ENCODE measurements at places on chromosomes 2 and 18. TPM values are rescaled to one million over a fixed set of nuclear protein-coding genes. Genes with fewer than 3 reads are reported as not detected.

DNA sequence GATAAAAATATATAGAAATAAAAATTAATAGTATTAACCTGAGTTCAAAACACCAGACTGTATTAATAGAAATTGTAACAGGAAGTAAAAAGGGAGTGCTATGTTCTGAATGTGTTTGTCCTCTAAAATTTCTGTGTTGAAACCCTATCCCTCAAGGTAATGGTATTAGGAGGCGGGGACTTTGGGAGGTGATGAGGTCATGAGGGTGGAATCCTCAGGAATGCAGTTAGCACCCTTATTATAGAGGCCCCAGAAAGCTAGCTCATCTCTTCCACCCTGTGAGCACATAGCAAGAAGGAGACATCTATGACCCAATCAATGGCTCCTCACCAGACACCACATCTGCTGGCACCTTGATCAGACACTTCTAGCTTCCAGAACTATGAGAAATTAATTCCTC, 124.5 kb downstream of the CMPK2 start:
- no peak for DNase-seq
- H3K36me3 ChIP-seq, result no peaks in the 10 kb centered on the region
- H3K4me1 ChIP-seq, result no peaks in the 10 kb centered on the region

Gene COL3A1
- polyA plus RNA-seq, result 16.7 TPM

DNA sequence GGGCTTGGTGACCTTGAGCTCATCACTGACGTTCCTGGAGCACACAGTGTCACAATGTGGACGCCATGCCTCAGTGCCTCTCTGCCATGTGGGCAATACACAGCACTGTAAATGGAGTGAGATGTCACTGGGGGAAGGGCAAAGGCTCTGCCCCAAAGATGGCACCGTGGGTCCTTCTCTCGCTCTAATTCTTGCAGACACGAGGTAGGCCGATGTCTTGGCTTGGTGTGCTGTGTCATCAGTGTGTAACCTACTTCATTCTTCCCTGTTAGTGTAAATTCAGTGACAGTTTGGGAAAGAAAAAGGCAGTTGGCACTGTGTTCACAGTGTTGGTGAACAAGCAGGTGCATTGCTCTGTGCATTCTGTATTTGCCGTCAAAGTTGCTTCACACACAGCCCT, 309.3 kb upstream of the MYT1L start:
- no peak overlapping the region for H3K4me3 ChIP-seq
- no peak for DNase-seq
- H3K36me3 ChIP-seq, result no peaks in the 10 kb centered on the region
- no peaks in the 10 kb centered on the region for H3K27me3 ChIP-seq
- H3K4me1 ChIP-seq, result no peaks in the 10 kb centered on the region

- no peaks in the 10 kb centered on the region for H3K36me3 ChIP-seq
- peaks cover 1% of the 10 kb centered on the region for H3K4me1 ChIP-seq
- H3K4me3 ChIP-seq, result no peak overlapping the region
Measured at GRCh38 chr2:234840336-234840735, 111.5 kb upstream of the SH3BP4 start.

DNA sequence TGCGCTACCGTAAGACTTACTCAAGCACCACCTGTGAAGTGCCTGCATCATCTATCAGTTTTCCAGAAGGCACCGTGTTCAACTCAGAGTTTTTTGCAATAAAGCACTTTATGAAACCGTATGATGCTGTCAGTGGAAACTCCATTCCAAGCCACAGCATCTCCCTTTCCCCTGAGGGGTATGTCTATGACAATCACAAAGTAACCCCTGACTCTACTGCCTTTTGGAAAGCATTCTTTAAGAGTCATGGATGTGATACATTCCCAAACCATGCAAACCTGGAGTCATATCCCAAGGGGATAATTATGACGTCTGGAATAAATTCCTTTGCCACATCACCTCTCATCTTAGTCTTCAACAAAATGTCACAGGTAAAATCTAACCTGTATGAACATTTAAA, 39.2 kb downstream of the UNC50 start:
- H3K4me1 ChIP-seq, result no peaks in the 10 kb centered on the region
- no peaks in the 10 kb centered on the region for H3K36me3 ChIP-seq
- no peaks in the 10 kb centered on the region for H3K27me3 ChIP-seq
- DNase-seq, result no peak
